ENCODE measurements at places on chromosomes 12 and 14. TPM values are rescaled to one million over a fixed set of nuclear protein-coding genes. Genes with fewer than 3 reads are reported as not detected.
A peak's percentile ranks its signal among the peaks of the same experiment; 100 is the strongest.

DNA sequence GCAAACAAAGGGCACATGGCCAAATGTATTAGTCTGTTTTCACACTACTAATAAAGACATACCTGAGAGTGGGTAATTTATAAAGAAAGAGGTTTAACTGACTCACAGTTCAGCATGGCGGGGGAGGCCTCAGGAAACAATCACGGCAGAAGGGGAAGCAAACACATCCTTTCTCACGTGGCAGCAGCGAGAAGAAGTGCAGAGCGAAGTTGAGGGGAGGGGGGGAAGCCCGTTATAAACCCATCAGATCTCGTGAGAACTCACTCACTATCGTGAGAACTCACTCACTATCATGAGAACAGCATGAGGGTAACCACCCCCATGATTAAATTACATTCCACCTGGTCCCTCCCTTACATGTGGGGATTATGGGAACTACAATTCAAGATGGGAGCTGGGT lies 66.1 kb downstream of the ST8SIA1 start:
- DNase-seq: no peak

GRCh38 chr14:103923863-103924262 lies 4.4 kb upstream of the TDRD9 start:
- no peak for DNase-seq

DNA sequence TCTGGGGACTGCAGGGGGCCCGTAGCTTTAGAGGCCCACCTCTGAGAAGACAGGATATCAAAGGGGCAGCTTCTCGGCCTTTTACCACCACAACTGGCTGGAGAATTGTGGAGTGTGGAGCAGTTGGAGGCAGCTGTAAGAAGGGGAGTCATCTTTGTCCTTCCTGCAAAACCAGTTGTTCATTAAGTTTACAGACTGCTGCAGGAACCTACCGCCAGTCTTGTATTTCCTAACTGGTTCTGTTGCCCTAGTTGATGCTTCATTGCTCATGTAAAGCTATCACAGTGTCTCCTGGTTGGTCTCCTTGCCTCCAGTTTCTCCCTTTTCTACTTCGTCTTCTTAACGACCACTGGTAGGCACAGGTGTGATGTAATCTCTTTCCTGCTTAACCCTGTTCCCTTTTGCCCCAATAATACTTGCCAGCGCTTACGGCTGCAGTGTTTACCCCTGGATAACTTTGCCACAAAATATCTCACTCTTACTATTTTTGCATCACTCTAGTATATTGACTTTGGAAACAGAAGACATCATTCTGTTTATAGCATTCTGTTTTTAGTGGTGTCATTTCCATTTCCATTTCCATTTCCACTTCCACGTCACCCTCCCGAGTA lies 11.9 kb downstream of the ESPL1 start:
- DNase-seq: no peak

DNA sequence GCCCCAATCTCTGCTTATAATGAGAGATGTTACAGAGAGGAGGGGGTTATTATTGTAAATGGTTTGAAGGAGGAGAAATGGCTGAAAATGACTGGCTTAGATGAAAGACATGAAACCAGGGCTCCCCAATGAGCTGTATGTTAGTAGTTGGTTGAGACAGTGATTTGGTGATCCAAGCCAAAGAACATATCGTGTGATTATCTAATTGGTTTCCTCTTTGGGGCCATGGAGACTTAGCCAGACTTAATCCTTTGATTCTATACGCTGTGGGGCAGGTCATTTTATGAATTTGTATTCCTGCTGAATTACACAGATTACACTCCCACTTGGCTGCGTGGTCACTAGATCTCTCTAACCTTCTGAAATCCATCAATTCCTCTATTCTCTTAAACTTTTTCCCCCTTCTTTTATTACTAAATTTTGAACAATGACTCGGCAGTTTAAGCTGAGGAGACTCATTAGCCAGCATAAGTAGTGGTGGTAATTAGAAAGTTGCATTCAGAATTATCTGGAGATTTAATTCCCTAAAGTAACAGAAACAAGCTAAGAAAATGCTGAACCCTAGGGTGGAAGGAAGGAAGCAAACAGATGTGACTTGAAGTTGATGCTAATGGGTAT lies 5.3 kb downstream of the TTC8 start:
- DNase-seq: no peak

- DNase-seq: no peak
Measured at GRCh38 chr12:56229082-56229481, 769 bp upstream of the SLC39A5 start.

- no peak for DNase-seq
Measured at GRCh38 chr14:33578461-33579216, 372.2 kb downstream of the EGLN3 start.

- no peak for DNase-seq
Measured at GRCh38 chr12:104216521-104216924, 944 bp downstream of the TXNRD1 start.

DNA sequence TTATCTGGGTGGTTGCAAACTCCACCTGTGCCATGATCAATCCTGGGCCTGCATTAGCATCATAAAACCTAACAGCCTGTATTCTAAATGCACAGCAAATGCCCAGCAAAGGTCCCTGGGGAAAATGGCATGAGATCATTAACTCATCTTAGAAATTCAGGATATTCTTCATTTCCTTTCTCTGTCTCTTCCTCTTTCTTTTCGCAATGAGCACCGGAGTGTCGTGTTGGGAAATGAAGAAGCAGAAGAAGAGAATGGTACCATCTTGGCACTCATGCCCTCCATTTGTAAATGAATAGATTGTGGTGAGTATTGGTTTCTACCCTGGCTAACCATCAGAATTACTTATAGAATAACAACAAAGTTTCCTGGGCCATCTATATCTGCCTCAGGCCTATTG lies 193.6 kb downstream of the GALC start:
- no peak for DNase-seq

- DNase-seq: peak; percentile 55
Measured at GRCh38 chr12:12592930-12593329, 18.7 kb upstream of the CREBL2 start.

DNA sequence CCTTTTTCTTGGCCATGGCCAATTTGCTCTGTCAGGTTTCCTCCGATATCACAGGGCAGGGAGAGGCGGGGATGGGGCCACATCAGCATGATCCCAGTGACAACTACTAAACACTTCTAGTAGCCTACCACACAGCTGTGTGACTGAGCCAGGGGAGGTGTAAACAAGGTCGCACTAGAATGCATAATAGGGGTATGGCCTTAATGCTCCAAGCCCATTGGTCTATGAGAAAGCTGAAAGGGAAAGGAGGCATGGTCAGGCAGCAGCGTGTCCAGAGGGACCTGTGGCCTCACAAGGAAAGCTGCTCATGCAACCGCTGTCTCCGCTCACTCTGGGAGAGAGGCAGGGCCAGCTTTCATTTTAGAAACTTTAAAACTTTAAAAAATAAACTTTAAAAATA lies 27.5 kb upstream of the ACTR6 start:
- DNase-seq: no peak

DNA sequence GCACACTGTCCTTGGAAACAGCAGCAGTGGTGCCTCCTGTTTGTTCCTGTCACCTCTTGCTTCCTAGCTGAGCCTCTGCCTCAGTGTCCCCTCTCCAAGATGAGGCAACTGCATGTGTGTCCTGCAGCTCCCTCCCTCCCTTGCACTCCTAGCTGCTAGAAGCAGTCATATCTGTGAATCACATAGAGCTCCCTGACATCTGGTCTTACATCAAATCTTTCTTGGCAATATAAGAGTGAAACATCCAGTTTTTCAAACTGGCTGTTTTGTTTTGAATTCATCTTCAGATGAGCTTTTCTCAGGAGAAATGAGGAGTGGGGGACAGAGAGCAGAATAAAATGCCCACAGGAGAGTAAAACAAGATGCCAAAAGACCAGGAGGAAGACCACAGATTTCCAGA lies 103.7 kb downstream of the VCPKMT start:
- DNase-seq: no peak

- DNase-seq: no peak
Measured at GRCh38 chr14:47261350-47261749, 414.1 kb downstream of the MDGA2 start.

DNA sequence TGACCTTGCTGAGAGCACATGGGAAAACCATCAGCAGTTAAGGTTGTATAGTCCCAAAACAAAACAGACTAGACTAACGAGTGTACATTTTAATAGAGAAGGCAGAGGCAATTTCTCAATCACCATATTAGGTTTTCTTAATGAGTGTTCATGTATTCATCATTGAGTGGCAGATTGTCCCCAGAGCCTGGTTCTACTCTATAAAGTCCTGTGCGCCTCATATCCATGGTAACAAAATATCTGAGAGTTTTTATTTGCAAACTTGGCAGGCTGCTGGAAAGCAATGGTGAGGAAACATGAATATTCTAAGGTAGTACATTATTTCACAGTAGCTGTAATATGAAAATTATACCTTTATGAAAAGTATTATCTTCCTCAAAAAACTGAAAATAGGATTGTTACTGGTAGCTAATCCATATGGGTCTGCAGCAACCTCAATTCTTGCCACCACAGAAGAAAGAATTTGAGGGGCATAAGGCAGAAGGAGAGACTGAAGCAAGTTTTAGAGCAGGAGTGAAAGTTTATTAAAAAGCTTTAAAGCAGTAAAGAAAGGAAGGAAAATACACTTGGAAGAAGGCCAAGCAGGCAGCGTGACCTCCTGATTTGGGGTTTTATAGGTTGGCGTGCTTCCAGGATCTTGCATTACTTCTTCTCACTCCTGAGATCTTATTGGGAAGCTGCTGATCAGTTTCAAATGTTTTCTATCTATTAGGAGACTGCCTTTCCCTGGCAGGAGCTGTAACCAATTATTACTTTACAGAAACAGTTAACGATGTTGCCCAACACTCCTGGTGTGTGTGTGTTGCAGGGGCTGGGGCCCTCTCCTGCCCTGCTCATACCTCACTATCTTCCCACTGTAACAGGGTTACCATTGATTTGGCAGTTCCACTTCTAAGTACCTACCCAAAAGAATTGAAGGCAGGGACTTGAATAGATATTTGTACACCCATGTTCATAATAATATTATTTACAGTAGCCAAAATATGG lies 154.0 kb upstream of the NUDT4 start:
- no peak for DNase-seq

DNA sequence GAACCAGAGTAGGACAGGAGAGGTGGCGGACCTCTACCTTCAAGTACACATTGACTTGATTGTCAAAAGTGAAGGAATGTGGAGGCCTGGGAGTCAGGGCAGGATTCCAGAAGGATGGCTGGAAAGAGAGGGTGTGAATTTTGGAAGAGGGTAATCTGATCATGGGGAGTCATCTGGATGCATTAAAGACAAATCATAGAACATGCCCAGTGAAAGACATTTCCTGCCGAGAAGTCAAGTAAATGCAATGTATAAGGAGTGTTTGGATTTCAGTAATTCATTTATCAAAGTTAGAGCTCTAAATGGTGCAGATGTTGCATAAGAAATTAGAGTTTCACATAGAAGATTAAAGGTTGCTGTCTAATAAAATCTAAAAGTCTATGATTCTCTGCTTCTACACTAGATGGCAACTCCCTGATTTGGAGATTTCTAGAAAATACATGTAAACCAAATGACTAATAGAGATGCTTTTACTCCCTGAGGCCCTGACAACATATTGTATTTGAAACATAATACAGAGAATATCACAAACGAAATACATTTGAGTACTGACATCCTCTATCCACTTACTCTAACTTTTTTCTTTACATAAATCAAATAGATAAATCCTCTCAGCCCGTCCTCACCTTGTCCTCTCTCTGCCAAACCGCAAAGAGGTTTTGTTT lies 91.3 kb downstream of the KCNA5 start:
- DNase-seq: no peak

DNA sequence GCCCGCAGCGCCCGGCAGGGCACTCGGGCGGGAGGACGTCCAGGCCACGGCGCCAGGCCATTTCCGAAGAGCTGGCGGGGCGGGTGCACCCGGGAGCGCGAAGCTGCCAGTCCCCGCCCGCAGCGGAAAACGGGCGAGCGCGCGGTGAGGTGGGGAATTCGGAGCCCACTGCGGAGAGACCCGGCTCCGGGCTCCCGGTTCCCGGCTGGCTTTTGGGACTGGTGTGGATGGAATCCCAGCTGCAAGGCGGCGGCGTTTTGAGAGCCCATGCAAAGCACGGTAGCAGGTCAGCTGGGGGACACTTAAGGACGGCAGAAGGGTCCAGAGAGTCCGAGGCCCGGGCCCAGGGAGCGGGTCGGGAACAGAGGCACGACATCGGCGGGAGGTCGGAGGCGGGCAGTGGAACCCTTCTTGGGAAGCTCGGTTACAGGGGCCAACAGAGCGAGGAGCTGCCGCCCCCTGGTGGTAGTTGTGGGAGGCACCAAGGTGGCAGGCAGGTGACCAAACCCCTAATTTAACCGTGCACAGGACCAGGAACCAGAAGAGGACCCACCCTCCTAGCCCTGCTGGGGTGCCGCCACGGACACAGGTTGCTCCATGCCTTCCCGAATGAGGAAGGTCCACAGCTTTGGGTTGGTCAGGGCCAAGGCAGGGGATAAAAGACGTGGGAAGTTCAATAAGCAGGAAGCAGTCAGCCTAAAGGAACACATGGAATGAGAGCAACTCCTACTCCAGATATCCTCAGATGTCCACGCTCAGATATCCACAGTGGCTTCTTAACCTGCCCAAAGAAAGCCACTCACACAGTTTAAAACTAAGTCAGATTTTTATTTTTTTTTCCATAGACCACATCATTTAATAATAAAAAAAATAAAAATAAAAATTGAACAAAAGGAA lies 685 bp upstream of the CDH24 start:
- peak; percentile 58 for DNase-seq

DNA sequence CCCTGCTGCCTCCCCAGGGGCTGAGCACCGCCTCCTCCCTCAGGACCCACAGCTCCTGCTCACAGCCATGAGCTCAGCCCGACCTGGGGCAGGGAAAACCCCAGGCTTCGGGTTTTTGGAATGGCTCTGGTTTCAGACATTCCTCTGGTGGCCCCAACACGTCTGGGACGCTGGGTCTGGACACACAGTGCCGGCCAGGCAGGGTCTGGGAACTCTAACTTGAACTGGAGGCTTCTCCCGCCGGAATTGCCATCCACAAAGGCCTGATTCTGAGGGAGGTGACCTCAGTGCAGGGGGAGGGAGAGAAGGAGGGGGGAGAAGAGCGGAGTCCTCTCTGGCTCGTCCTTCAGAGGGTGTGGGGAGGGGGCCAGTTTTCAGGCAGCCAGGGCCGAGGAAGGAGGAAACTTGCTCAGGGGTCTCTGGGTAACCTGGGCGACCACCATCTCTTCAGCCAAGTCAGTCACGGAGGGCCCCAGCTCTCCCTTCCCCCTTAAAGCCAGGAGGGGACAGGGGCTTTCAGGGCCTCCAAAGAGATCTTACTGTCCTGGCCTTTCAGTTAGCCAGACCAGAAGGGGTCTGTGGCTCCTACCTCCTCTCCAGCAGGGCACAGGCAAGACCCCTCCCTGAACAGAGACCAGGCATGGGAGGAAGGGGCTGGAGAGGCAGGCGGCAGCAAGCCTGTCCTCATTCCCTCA lies 19.4 kb downstream of the NCKAP5L start:
- DNase-seq: peak; percentile 18

DNA sequence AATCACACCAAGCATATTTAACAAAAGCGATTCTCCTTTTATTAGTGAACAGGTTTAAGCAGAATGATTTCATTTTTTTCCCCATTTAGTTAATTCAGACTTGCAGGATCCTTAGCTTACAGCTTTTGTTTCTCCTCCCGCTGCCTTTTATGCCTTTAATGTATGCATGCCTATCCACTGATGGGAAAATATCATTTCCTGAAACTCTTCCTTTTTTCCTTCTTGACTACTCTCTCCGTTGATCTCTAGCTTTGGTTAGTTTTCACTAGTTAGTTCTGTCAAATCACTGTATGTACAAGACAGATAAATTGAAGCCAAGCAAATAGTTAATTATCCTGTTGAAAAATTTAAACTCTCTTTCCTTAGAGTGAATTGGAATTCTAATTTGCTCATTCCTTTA lies 26.3 kb downstream of the NKX2-1 start:
- no peak for DNase-seq

Gene PLXNC1
- total RNA-seq: 6.9 TPM

Gene TRPV4
- 0.75 TPM for total RNA-seq

Gene RNFT2
- total RNA-seq: 8.9 TPM

Gene GPX2
- not detected for total RNA-seq

Gene GALNT9
- total RNA-seq: 2.7 TPM
